ENCODE measurements at places on chromosomes 3 and 15.

DNA sequence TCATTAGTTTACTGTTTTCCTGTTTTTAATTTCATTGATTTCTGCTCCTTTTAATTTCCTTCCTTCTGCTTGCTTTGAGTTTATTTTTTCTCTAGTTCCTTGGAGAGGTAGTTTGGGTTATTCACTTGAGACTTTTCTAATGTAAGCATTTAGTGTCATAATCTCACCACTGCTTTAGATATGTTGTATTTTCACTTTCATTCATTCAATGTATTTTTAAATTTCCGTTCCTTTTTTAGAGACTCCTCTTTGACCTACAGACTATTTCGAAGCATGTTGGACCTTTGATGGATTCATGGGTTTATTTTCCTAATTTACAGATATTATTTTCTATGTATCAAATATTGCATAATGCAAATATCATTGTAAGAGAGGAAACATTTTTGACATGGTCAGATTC lies 23.3 kb downstream of the KLHL18 start:
- no peak for DNase-seq

GRCh38 chr3:174533286-174533685 lies 325.8 kb upstream of the NAALADL2 start:
- no peak for DNase-seq

GRCh38 chr3:140765246-140765645 lies 87.4 kb downstream of the TRIM42 start:
- no peak for DNase-seq

GRCh38 chr3:100420885-100421284 lies 19.5 kb downstream of the LNP1 start:
- DNase-seq = no peak

- DNase-seq = no peak
These were observed 44.9 kb downstream of the KLF15 start for GRCh38 chr3:126312341-126312740.

DNA sequence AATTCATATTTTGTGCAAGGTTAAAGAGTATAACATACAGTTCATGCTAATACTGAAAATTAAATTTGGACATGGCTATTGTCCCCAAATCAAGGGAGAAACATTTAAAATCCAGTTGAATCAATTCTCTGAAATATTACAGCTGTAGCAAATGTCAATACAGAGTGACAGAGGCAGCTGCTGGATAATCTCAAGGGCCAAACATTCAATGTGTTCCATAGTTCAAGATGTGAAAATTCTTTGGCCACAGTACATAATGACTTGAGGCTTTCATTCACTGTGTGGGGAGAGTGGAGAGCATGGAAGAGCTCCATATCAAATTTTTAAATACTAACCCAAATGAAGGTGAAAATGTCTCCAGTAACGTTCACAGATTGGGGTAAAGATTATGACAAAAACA lies 1192.8 kb upstream of the CADM2 start:
- DNase-seq = no peak

Measured in activated T-helper 1 cell treated with Interleukin-2 at 50 U/mL for 16 hours (primary cell).